Brain (organoid and tissue), 16 donors: ENCODE measurements at places on chromosomes 12 and 14.

DNA sequence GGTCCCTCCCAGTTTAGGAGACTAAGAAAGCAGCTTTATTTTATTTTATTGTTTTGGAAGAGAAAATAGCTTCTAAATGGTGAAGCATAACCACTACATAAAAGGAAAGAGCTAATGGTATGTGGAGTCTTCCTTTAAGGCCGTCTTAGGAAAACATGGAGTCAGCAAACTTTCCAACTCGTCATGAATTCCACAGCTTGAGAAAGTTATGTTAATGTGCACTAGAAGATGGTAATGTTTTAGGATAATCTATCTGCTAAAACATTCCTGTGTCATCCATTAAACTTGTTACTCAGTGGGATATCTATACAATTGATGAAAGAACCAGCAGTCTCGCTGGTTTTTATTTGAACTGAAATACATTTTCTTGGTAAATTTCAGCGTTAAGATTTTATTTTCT is 448.4 kb upstream of the SEL1L start:
- DNase-seq: no peak

GRCh38 chr12:104668274-104668718 is 211.5 kb downstream of the CHST11 start:
- no peak for DNase-seq

GRCh38 chr12:74770552-74770951 is 232.9 kb downstream of the ATXN7L3B start:
- no peak for DNase-seq

GRCh38 chr12:62882696-62883095 is 52.3 kb downstream of the PPM1H start:
- DNase-seq: no peak

DNA sequence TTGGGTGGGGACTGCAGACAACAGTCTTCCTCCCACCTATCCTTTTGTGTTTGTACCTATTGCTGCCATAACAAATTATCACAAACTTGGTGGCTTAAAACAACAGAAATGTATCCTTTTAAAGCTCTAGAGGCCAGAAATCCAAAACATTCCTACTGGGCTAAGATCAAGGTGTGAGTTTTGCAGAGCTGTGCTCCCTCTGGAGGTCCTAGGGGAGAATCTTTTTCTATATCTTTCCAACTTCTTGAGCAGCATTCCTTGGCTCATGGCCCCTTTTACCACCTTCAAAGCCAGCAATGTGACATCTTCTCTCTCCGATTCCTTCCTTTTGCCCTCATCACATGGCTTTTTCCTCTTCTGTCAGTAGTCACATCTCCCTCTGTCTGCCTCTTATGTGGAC is 190.6 kb downstream of the TTC8 start:
- DNase-seq: no peak

DNA sequence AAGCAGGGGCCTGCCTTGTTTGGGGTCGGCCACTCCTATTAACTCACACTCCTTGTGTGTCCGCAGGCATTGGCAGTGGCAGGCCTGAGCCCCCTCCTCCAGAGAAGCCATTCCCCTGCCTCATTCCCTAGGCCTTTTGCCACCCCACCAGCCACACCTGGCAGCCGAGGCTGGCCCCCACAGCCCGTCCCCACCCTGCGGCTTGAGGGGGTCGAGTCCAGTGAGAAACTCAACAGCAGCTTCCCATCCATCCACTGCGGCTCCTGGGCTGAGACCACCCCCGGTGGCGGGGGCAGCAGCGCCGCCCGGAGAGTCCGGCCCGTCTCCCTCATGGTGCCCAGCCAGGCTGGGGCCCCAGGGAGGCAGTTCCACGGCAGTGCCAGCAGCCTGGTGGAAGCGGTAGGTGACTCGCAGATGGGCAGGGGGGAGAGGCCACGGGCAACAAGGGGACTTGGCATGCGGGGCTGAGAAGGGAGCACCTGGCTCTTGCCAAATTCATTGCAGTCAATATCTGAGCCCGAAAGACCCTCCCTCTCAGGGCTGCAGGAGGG is 106.3 kb upstream of the FKBP4 start:
- no peak for DNase-seq

DNA sequence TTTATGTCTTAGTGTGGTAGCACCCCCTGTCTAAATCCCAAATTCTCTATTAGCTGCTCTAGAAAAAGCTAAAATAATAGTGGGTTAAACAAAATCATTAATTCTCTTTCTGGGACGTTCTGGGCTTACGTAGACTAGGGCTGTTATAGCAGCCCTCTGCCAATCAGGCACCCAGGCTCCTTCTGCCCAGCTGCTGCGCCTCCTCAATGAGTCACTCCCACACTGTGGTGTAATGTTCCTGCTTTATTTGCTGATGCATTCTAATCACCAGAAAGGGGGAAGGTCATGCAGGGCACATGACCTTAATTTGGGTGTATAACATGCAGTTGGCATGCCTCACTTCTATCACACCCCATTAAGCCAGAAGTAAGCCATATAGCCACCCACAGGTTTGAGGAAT is 294.5 kb downstream of the GALC start:
- no peak for DNase-seq

- DNase-seq: no peak
Observed at GRCh38 chr14:82094829-82095345, 561.2 kb upstream of the SEL1L start.

DNA sequence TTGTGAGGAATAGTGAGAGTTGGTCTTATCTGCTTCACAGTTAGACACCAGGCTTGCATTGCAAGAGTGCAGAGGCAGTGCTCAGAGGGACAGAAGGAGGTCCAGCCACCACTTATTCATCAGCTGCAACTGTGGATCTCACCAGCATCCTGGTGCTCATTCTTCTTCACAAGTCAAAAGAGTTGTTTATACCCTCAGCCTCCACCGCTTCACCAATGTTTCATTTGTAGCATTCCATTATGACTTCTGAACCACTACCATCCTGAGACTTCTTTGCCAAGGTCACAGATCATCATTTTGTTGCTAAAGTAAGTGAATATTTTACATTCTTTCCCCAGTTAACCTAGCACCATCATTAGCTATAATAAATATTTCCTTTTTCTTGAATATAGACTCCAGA is 230.5 kb upstream of the KITLG start:
- DNase-seq: no peak

GRCh38 chr14:61812347-61813095 is 50.3 kb downstream of the SNAPC1 start:
- DNase-seq: peak; percentile 69

DNA sequence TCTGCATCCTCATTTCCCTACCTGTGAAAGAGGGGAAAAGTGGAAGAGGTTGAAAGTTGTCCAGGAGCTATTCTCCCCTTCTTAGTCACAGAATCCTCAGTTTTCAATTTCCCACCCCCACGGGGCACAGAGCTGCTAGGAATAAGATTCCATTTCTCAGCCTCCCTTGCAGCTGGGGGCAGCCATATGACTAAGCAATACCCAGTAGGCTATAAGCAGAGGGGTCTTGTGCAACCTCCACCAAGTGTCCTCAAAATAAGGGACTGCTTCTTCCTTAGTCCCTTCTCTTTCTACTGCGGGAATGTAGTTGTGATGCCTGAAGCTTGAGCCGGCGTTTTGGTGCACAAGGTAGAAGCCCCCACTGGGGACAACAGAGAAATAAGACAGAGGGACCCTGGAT is 40.9 kb downstream of the VWF start:
- DNase-seq: no peak

- no peak for DNase-seq
Observed at GRCh38 chr12:102954134-102954533, 3.3 kb upstream of the ASCL1 start.

GRCh38 chr14:99576761-99577705 is 27.0 kb downstream of the CCDC85C start:
- DNase-seq: no peak

DNA sequence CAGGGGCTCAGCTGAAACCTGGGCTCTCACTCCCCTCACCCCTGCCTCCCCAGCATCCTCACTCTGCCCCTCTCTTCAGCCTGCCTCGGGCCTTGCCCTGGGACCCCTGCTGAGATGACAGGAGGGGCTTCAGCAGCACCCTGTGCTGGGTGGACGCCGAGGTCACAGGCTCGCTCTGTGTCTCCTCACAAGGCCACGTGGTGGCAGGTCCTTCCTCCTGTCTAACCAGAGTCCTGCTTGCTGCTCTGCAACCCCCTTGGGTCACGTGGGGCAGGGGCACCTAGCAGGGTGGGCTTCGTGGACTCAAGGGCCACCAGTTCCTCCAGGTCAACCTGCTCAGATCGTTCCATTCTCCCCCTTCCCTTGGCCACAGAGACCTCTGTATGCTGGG is 90.4 kb downstream of the TMEM121 start:
- no peak for DNase-seq

DNA sequence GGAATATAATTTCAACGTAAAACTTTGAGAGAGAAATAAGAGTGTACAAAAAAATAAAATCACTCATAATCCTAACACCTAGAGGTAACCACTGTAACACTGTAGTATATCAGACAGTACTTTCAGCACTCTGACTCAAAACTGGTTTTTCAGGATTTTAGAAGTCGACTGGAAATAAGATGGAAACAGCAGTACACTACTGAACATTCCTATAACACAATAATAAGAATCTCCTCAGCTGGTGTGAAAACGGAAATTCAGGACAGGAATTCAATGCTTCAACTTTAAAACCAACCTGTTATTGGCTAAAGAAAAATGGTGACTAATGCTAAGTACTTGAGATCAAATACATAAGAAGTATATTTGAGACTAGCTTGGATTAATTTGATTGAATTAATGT is 12.3 kb upstream of the PITPNM2 start:
- no peak for DNase-seq

GRCh38 chr12:108594-108993 is 42.0 kb downstream of the IQSEC3 start:
- DNase-seq: peak; percentile 15

- DNase-seq: peak; percentile 81
Observed at GRCh38 chr12:51941011-51941581, 10.4 kb upstream of the ACVR1B start.

GRCh38 chr12:128078301-128078971 is 188.5 kb upstream of the TMEM132C start:
- no peak for DNase-seq

DNA sequence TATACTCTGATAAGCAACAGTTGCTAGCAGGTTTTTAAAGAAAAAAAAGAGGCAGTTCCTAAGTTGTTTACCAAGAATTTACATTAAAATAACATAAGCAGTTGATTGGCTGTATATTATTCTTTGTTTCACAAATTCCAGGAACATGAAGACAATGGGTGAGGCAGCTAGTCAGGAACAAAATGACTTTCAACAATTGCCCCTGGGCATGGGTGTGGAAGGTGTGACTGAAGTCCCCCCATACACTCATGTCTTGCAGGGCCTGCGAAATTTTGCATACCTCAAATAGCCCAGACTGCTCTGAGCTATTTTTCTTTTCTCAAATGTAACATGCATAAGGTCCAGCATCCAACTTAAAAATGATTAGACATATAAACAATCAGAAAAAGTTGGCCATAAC is 267.2 kb upstream of the DIO3 start:
- DNase-seq: no peak

DNA sequence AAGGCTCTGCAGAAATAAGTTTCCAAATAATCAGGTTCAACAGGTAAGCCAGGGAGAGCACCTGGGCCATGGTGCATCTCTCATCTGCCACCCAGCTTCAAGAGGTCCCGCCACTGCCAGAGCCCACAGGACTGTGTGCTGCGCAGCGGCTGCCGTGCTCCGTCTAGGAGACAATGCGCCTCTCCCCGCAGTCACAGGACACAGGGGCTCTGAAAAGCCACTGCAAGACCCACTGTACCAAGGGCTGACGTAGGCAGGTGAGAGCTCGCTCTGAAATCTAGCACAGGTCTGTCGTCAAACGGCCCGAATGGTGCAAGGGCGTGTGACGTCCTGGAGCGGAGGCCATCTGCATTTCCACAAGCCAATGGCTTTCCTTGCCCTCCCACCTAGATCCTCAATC is 201.1 kb downstream of the CALM1 start:
- no peak for DNase-seq

GRCh38 chr14:32697114-32697513 is 241.6 kb upstream of the NPAS3 start:
- DNase-seq: no peak

GRCh38 chr12:104219361-104219892 is 3.8 kb downstream of the TXNRD1 start:
- DNase-seq: no peak

GRCh38 chr14:21791749-21792148 is 118.1 kb upstream of the OR4E1 start:
- no peak for DNase-seq

GRCh38 chr12:88951177-88951576 is 370.9 kb upstream of the KITLG start:
- DNase-seq: no peak

DNA sequence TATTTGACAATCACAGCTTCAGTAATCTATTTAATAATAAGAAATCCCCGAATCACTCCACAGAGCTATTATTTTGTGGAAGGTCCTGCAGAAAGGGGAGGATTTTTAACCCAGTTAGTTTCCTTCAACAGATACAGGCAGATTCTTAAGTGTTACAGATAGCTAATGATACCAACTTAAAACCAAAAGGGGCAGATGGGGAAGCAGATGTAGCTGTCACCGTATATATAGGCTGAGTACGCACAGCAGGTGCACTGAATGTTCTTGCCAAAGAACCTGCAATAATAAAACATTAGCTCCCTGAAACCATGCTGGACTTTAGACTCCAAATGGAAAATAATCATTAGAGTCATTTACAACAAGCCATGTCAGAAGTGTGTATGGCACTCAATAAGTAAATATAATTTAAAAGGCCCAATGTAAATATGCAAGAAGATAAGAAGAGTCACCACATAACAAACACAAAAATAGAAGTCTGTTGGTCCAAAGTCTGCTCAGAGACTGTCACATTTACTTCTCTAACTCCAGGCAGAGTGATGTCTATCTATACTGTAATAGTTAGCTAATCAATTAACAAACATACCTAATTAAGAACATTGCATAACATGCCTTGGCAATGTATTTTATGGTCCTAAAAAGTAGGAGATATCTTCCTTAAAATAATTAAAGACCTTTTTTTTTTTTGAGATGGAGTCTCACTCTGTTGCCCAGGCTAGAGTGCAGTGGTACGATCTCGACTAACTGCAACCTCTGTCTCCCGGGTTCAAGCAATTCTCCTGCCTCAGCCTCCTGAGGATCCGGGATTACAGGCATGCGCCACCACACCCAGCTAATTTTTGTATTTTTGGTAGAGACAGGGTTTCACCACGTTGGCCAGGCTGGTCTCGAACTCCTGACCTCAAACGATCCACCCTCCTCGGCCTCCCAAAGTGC is 78.8 kb downstream of the SEC23A start:
- peak; percentile 83 for DNase-seq

DNA sequence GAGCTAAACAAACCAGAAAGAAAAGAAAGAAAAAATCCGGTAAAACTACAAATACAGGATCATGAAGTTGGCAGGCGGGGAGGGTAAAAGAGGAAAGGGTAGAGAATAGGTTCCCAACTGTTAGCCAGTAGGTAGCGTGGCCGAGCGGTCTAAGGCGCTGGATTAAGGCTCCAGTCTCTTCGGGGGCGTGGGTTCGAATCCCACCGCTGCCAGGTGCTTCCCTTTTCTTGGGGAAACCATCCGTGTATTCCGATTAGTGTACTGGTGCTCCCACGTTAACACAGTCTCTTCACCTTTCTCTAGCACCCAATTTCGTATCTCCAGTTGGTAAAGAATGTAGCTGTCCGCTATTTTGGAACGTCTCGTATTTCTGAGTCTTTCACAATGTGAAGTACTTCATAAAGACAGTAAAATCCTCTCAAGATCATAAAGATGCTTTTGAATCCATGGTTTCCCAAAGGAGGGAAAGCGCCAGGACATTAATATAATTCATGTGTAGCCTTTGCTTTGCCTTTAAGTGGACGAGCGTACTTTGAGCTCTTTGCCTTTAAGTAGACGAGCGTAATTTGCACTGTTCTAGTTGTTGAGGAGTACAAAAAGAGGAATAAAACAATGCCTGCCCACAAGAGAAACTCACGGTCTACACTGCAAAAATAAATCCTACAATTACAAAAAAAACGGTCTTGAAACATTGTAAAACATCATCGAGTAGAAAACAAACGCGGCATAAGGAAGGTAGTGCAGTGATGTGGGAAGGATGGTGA is 19.0 kb upstream of the RNASE12 start:
- DNase-seq: peak; percentile 91
